Subcutaneous preadipocyte (primary cell): ENCODE measurements at places on chromosomes 2 and 18. TPM values are rescaled to one million over a fixed set of nuclear protein-coding genes. Genes with fewer than 3 reads are reported as not detected.

Gene TDRD15
- not detected in 2 replicates for total RNA-seq

Gene RNF125
- total RNA-seq, result 1.8 and 2.3 TPM in 2 replicates

Gene RAD51AP2
- total RNA-seq, result not detected in 2 replicates

Gene C1QL2
- total RNA-seq, result not detected in 2 replicates

Gene LINC00305
- total RNA-seq, result not detected in 2 replicates

Gene RTP5
- total RNA-seq, result not detected in 2 replicates

Gene ALPP
- total RNA-seq, result not detected in 2 replicates

Gene DPP4
- total RNA-seq, result 214 and 266 TPM in 2 replicates

Gene TMEM169
- 0.37 TPM in 1 of 2 replicates, not detected in the other for total RNA-seq

Gene DOCK10
- total RNA-seq, result 37.8 and 53.2 TPM in 2 replicates

Gene PAX3
- 0.98 and 4.8 TPM in 2 replicates for total RNA-seq

Gene ALK
- total RNA-seq, result not detected in 2 replicates

Gene CFC1
- total RNA-seq, result not detected in 2 replicates

Gene HYCC2
- 6.2 and 8.2 TPM in 2 replicates for total RNA-seq

Gene ERMN
- not detected in 2 replicates for total RNA-seq

Gene SOCS6
- 26.1 and 50.6 TPM in 2 replicates for total RNA-seq

Gene DSG1
- not detected in 2 replicates for total RNA-seq

Gene UPP2
- not detected in 2 replicates for total RNA-seq

Gene SLC5A7
- not detected in 2 replicates for total RNA-seq

Gene MPV17
- 88.8 and 100 TPM in 2 replicates for total RNA-seq

Gene SLC9A2
- total RNA-seq, result under 0.01 TPM in 2 replicates

Gene IL36B
- not detected in 2 replicates for total RNA-seq

Gene PROKR1
- total RNA-seq, result under 0.01 TPM in 1 of 2 replicates, not detected in the other

Gene B4GALT6
- total RNA-seq, result 3.7 and 6.3 TPM in 2 replicates

Gene ACTG2
- 0.73 TPM in 1 of 2 replicates, not detected in the other for total RNA-seq

Gene WNT10A
- total RNA-seq, result not detected in 2 replicates

Gene SPP2
- total RNA-seq, result not detected in 2 replicates

Gene MYCN
- not detected in 2 replicates for total RNA-seq

Gene APLF
- total RNA-seq, result 3.1 and 4.0 TPM in 2 replicates

Gene CRIM1
- total RNA-seq, result 47.8 and 144 TPM in 2 replicates

Gene INPP5D
- total RNA-seq, result 0.39 and 0.73 TPM in 2 replicates

Gene GCG
- total RNA-seq, result not detected in 2 replicates

Gene C2orf15
- not detected in 2 replicates for total RNA-seq

Gene EMX1
- total RNA-seq, result not detected in 2 replicates

Gene DYSF
- total RNA-seq, result under 0.01 and 0.20 TPM in 2 replicates

Gene RTKN
- total RNA-seq, result 9.6 and 11.0 TPM in 2 replicates

Gene UGT1A5
- total RNA-seq, result not detected in 2 replicates

Gene KLHL30
- total RNA-seq, result under 0.01 TPM in 2 replicates
